ENCODE measurements at places on chromosomes 6 and 20.

DNA sequence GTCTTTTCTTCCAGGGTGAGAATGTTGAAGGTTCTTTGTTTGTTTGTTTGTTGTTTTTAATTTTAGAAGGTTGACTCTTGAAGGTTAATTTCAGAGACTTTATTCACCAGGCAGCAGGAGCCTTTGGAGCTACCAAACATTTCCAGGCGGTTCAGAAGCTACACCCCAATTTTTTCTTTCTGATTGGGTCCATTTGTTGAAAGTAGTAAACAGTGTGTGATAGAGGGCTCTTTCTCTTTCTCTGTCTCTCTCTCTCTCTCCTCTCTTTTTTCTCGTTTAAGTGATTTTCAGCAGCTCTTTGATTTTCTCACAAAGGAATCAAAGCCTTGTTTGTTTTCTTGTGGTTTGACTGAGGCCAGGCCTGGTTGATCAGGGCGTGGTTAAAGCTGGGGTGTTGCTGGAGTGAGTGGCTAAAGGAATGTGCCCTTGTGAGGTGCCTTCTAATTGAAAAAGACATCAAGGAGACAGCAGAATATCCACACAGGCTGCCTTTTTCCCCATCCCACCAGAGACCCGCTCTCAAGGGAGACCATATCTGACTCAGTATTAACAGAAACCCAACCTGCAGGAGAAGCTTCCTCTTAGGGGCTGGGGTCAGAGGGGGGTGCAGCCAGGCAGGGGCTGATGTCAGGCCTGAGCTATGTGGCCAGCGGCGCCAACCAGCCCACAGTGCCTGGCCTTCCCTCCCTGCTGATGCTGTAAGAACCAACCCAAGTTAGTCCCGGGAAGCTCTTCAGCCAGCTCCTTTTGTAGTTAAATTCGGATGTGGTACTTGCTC is 40.4 kb upstream of the NAA20 start:
- DNase-seq = peak; percentile 68

DNA sequence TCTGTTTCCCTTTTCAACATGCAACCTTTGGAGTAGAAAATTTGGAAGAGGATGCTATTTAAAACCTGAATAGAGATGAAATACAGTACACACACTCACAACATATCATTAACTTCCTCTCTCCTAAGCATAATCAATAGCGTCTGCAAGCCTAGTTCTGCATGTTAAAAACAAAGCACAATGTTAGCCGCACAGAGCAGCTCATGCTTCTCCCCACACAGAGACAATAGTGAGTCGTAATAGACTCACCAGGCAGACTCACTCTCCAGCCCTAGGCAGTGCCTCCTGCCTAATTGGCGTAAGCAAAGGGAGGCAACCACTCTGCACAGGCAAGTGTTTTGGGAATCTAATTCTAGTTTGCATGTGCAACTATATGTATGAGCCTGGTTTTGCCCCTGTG is 45.8 kb upstream of the ARID1B start:
- DNase-seq = no peak

GRCh38 chr6:164069350-164069990 is 655.0 kb downstream of the QKI start:
- peak; percentile 84 for DNase-seq

DNA sequence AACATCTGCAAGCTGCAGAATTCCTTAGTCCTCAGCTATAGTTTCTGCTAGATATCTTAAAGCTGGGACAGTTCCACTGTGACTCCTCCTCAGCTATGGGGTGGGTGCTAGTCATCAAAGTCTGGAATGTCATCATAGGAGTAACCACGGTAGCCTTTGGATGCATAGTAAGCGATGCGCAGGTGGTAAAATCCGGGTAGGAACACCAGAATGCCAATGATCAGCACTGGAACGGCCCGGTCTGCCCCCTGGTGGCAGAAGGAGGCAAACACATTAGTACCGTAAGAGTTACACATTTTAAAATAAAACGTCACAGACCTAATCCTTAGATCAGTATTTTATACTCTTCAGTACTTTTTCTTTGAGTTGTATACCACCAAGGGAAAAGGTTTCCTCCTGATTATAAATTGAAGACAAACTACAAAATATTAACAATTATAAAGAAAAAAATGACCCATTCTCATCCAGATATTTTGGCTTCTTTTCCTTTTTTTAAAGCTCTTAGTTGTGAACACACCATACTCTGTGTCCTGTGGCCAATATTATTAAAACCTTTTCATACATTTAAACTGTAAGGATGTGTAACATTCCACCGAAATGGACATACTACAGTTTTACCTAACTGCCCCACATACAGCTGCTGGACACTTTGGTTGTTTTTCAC is 18.9 kb downstream of the PCNA start:
- peak; percentile 68 for DNase-seq

DNA sequence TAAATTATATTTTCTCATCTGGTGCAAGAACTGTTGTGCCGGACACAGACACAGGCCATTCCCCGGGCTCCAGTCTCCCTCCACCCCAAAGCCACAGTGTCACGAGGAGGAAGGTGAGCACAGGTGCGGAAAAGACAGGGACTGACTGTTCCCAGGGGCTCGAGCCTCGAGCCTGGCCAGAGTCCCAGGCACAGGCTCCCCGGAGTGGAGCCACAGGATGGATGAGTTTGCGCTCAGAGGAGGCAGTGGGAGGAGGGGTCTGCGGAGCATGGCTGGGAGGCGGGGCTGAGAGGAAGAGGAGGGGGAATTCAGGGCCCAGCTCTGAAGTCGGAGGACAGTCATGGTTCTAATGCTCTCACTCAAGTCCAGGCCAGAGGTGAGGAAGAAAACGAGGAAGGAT is 284.8 kb downstream of the SMOC2 start:
- no peak for DNase-seq

- DNase-seq = no peak
Observed at GRCh38 chr20:57013741-57014140, 252.7 kb downstream of the BMP7 start.

DNA sequence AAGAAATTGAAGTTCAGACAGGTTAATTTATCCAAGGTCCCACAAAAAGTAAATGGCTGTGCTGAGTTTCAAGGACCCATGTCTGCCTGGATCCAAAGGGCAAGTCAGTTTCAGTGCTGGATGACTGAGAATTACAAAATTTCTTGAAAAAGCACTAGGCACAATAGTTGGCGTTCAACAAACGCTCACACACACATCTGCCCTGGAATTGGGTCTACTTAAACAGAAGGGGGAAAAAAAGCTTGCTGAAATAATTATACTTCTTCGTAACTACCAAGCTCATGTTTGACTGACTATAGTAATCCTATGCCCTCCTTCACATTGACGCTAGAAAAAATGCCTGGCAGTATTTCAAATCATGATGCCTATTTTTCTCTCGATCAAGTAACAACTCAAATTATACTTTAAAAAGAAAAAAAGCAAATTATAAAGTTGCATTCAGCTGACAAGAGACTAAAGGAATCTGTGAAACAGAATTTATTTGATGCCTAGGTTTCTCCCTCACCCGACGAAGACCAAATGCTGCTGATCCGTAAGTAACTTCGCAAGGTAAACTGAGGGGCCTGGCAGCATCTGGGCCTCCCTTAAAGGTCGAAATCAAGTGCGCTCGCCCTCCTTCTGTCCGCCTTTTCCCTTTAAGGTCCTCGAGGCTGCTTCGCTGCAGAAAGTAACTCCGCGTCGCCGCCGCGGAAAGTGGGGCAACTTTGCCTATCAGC is 650 bp upstream of the CD2AP start:
- no peak for DNase-seq

- peak; percentile 45 for DNase-seq
Observed at GRCh38 chr20:63381781-63382431, 20.8 kb upstream of the CHRNA4 start.

DNA sequence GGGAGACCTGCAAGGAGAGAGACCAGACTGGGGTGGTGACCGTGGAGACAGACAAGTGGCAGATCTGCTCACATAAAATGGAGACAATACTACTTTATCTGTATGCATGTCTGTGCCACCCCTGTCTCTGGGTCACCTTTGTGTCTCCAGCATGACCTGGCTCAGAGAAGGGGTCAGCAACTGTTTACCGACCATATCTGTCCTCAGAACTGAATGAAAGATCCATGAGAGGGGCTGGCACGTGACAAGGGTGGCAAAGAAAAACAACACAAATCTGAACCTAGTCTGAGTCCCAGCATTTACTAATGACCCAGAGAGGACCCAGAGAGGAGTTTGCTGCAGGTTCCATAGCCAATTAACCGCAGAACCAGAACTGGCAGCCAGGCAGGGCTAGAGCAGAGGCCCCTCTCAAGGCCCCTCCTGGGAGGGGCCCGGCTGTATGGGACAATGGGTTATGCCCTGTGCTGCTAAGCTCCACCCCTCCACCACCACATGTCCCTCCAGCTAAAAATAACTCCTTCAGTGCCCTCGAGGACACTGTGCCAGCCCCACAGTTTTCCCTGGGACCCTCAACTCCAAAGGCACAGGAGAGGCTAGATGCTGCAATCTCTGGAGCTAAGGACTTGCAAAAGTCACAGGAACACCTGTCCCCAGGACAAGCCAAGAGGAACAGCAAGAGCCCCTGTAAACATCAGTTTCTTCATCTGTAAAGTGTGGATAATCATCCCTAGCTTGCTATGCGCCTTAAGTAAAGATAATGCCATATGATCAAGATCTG is 2.2 kb downstream of the AHCY start:
- DNase-seq = peak; percentile 33

DNA sequence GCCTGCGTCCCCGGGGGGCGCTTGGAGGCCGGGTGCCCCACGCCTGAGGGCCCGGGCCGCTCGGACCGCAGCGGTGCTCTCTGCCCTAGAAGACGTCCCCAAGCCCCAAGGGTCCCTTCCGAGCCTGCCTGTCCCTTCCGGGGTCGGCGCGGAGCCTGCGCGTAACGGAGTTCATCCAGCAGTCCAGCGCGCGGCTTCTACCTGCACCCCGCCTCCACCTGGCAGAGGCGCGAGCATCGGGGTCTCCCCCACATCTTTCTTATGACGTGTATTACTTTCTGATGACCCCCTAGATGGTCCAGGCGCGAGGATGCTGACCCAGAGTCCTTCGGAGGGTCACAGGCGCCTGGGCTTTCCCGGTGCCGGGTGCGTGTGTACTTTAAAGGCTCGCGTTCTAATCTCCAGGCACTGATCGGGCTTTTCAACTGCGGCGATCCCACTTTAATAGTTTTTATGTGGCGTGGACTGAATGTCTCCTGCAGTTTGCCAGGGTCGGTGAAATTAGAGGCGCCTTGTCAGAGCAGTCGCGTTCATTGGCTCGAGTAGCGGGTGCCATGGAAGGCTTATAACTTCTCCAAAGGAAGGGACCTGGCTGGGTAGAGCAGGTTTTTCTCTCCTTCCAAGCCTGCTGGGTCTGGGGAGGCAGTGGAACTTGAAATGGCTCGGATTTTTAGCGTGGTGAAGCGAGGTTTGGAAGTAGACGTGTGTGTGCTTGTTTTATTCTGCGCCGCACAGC is 912 bp downstream of the EYA4 start:
- peak; percentile 50 for DNase-seq

DNA sequence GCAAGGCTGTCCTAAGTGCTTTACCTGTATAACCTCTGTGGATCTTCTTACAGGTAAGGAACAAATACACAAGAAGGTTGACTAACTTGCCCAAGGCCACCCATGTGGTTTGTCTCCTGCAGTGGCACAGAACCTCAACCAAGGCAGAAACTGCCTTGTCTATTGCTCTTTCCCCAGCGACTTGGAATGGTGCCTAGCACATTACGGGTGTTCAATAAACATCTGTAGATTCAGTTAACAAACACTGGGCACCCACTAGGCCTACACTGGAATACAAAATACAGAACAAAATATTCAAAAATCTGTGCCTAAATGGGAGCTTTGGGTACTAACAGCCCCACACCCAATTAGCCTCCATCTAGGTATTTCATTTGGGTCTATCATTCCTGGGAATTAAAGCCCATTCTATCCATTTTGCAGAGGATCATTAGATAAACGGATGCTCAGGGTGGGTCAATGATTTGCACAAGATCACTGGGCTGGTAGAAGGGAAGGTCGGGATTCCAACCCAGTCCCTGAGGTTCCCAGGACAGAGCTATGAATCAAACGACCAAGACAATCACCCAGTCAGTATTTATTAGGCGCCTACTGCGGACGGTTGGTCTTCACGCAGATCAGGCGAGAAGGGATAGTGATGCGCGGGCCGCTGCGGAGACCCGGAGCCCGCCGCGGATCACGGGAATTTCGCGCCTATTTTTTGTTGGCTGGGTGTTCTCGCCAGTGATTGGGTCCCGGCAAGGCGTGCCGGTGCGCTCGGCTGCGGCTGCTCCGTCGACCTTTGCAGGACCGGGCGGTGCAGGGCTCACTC is at the start of gene STK35:
TSS of gene STK35 (plus strand) at position 771 of the 808 bp plus-strand sequence. CDS start 55 bp downstream, outside the sequence.
- DNase-seq = peak; percentile 82

- DNase-seq = no peak
Observed at GRCh38 chr6:98033617-98034016, 750.6 kb upstream of the MMS22L start.

DNA sequence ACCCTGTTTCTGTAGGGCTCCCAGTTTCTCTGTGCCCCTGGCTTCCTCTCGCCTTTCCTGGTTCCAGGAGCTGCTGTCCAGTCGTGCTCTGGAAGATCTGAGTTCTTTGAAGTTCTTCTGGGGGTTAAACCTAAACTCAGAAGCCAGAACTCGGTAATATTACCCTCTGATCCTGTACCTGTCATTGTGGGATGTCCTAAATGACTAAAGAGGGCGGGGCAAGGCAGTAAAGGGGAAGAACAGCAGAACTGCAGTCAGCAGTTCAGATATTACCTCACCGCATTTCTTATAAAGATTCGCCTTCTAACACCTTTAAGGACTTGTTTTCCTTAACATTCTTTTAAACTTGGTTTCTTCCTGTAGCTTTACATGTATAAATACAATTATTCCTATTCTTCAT is 63.9 kb downstream of the FAM120B start:
- DNase-seq = no peak

DNA sequence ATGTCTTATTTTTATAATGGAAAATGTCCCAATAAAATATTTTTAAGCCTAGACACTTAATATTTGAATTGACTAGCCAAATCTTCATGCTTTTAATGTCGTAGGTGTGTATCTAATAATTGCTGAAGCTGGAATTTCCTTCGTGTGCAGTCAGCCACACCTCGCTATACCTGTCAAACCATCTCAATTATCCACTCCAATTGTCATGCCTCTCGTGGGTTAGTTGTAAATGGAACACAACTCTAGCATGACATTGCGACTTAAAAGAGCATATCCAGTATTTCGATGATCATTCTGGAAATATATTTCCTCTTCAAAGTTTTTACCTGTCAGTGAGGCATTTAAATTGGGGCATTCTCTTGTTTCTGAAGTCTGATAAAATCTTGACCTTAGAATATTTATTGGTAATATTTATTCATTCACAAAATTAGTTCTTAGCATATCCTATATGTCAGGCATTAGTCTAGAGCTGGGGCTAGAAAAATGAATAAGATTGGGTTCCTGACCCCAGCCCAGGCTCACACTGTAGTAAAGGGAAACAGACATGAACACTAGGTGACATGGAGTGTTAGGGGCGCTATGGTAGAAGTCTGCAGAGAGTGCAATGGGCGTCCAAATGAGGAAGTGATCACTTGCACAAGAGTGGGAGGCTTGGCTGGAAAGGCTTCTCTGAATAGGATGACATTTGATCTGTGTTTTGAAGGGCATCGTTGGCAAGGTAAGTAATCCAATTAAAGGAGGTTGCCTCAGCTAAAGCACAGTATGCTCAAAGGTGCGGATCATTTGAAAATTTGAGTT is 11.0 kb upstream of the CFAP206 start:
- no peak for DNase-seq
